PC-3 (cell line): ENCODE measurements at places on chromosomes 2 and 18. TPM values are rescaled to one million over a fixed set of nuclear protein-coding genes. Genes with fewer than 3 reads are reported as not detected.

The CLEC4F gene
- not detected in 2 replicates for total RNA-seq

The MRPL30 gene
- 39.7 and 42.8 TPM in 2 replicates for total RNA-seq

The SERTAD2 gene
- 19.8 and 34.9 TPM in 2 replicates for total RNA-seq

The UGT1A5 gene
- total RNA-seq, result not detected in 2 replicates

The TFPI gene
- 15.0 and 16.0 TPM in 2 replicates for total RNA-seq
